Left cardiac atrium (tissue), 4 donors: ENCODE measurements at places on chromosomes 13 and 19. TPM values are rescaled to one million over a fixed set of nuclear protein-coding genes. Genes with fewer than 3 reads are reported as not detected.

The LILRA6 gene
- 6.0 TPM for total RNA-seq

The CYP4F2 gene
- total RNA-seq, result not detected

The CGB3 gene
- total RNA-seq, result not detected

The NFILZ gene
- total RNA-seq, result not detected

The SSBP4 gene
- total RNA-seq, result 49.3 TPM

The MAST1 gene
- 0.37 TPM for total RNA-seq

The PINLYP gene
- total RNA-seq, result 4.0 TPM

The PCDH20 gene
- total RNA-seq, result 8.7 TPM

The MCF2L gene
- total RNA-seq, result 41.6 TPM

The CEACAM4 gene
- 0.91 TPM for total RNA-seq

The ERICH6B gene
- not detected for total RNA-seq

The CD177 gene
- 0.27 TPM for total RNA-seq

The CEBPA gene
- 41.8 TPM for total RNA-seq

The ZNF486 gene
- 3.0 TPM for total RNA-seq

The QPCTL gene
- total RNA-seq, result 3.2 TPM
